ENCODE measurements at places on chromosomes 7 and 10.

- DNase-seq: peak; percentile 84
Measured at GRCh38 chr10:95236068-95236903, 42.2 kb downstream of the ACSM6 start.

- DNase-seq: no peak
Measured at GRCh38 chr10:110008518-110009339, 945 bp downstream of the ADD3 start.

- no peak for DNase-seq
Measured at GRCh38 chr7:151490456-151491105, 29.1 kb downstream of the RHEB start.

DNA sequence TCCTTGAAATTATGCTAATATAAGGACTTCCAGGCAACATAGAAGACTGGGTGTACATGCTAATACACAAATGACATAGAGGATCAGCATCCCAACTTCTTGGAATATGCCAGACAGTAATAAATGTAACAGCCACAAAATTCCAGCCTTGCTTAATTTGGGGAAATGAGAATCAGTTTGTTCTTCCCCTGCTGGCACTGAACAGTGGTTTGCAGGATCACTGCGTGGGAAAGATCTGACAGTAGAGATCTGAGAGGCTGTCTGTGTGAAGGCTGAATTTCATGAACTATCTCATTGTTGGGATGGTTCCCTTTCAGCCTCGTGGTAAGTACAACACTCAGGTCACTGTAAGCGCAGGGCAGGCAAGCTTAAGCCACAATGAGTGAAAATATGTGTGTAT, 1078.0 kb downstream of the LRMDA start:
- DNase-seq: no peak

DNA sequence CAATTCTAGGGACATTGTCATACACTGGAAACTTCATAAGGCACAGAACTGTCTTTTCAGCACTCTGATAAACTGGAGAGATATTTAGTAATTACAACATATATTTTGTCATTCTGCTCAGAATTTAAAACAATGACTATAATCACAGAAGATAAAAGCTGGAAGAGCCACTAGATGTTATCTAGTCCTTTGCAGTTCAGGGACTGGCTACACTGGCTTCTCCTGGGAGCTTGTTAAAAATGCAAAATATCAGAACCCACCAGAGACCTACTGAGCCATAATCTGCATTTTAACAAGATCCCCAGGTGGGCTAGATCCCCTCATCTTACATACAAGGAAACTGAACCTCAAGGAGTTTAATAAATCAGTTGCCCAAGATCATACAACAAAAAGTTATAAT, 32.3 kb downstream of the IDE start:
- DNase-seq: no peak

DNA sequence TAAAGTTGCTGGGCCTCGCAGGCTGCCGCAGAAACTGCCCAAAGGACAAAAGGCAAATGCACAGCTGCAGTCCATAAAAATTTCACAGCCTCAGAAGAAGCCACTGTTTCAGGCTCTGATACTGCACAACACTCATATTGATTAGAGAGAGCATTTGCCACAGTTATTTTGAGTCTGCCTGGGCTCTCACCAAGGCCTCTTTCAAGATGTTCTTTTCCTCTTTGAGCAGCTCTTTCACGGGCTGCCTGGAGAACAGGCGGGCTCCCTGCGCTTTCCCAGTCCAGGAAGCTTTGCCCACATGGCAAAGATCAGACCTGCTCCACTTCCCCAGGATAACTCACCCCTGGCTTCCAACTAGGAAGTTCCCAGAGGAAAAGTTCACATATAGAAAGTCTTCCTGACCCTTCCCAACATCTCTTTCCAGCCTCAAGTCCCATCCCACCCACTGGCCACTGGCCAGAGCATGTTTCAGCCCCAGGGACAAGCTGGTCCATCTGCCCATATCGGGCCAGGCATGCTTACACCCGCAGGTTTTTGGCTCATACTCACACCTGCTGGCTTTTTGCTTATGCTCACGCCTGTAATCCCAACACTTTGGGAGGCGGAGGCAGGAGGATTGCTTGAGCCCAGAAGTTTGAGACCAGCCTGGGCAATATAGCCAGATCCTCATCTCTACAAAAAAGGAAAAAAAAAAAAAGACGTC, 3.3 kb downstream of the SLIT1 start:
- no peak for DNase-seq

- DNase-seq: peak; percentile 81
Measured at GRCh38 chr10:86795353-86795752, 38.9 kb downstream of the BMPR1A start.

DNA sequence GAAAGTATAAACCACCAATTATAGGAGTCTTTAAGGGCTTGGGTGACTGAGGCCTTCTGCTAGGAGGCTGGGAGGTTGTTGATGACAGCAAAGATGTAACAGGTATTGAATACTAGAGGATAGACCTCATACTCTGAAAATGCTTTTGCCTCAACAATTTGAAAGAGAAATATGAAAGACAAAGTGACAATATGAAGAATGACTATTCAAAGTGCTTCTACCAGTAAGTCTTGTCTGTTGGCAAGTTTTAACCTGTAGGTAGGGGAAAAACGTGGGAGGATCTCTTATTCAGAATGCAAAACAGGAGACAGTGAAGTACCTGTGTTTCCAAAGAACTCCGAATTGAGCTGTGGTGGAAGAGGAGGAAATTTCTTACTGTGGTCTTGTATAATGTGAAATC, 38.2 kb downstream of the GBF1 start:
- no peak for DNase-seq

DNA sequence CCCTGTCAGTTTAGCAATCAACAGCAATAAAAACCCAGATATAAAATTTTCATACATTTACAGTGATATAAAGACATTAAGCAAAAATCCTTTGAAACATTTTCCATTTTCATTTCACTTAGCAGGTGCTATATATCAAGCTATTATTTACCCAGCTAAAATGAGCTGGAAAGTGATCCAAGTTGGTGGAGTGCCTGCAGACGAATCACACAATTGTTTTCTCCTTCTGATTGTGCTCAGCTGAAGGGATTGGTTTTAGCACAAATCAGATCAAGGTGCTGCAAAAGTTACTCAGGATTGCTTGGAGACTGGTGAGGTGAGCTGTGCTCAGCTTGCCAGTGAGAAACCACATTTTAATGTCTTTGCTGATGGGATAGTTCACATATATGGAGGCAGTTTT, 138.1 kb downstream of the LRMDA start:
- DNase-seq: no peak

DNA sequence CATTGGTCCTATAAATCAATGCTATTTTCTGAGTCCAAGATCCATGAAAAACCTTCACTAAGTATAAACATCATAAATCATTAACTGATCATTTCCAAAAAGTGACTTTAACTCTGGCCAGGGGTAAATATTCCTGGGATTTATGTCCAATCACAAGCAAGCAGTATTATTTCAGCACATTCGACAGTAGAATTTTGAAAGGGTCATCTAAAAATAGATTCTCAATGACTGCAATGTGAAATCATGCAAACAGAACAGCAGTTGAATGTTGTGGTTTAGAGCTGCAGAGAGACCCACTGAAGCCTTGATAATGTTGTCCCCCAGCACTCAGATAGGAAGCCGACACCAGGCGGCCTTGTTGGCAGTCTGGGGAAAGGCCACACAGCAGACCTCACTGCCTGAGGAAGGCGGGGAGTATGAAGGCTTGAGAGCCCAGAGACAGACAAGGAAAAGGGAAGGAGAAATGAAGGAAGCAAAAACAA, 38.1 kb downstream of the FAM107B start:
- no peak for DNase-seq

DNA sequence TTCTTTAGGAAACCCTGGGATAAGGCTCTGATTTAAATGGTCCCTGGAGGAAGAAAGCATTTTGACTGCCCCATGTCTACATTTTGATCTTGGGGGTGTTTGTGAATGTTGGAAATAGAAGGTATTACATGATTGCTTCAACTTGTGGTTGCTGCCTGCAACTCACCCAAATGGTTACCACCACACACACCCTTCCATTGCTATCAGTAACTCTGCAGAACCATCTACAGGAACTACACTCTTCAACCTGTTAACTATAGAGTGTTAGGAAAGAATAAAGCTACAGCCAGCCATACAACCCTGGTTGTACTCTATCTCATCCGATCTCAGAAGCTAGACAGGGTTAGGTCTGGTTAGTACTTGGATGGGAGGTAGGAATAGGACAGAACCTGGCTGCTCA, 71.2 kb downstream of the APBB1IP start:
- no peak for DNase-seq

DNA sequence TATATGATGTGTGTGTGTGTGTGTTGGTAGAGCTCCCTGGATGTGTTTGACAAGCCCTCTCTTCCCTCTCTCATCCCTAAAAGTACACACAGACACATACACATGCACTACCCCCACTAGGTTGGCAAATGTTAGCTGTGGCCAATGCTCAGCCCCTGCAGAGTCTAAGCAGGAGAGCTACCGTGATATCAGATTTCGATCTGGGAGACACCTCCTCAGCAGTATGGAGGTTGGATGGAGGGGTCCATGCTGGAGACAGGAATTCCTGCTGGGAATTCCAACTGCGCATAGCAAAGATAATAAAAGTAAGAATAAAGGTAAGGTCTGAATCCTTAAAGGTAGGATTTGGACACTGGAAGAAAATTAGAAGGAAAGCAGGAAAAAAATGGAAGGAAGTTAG, 85.7 kb downstream of the C10orf90 start:
- no peak for DNase-seq

GRCh38 chr7:14309432-14309831, 320.0 kb upstream of the ETV1 start:
- DNase-seq: no peak

DNA sequence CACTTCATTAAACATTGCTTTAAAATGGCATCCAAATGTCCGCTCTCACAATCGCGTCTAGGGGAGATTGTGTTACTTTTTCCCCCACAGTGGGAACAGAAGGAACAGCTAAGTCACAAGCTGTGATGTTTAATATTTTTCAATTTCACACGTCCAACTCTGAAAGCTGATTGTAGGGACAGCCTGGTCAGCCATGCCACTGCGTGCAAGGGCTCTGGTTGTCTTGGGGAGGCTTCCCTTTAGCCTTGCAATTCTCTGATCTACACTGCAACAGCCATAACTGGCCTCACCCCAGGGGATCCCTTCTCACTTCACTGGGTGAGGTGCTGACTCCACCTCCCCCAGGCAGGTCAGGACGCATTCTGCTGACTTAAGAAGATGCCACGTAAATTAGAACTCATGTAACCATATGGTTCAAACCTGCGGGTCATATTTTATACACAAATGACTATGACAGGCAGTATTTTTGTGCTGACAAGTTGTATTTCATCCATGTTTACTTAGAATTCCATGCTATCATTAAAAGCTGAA, 425.2 kb upstream of the NFE2L3 start:
- no peak for DNase-seq

DNA sequence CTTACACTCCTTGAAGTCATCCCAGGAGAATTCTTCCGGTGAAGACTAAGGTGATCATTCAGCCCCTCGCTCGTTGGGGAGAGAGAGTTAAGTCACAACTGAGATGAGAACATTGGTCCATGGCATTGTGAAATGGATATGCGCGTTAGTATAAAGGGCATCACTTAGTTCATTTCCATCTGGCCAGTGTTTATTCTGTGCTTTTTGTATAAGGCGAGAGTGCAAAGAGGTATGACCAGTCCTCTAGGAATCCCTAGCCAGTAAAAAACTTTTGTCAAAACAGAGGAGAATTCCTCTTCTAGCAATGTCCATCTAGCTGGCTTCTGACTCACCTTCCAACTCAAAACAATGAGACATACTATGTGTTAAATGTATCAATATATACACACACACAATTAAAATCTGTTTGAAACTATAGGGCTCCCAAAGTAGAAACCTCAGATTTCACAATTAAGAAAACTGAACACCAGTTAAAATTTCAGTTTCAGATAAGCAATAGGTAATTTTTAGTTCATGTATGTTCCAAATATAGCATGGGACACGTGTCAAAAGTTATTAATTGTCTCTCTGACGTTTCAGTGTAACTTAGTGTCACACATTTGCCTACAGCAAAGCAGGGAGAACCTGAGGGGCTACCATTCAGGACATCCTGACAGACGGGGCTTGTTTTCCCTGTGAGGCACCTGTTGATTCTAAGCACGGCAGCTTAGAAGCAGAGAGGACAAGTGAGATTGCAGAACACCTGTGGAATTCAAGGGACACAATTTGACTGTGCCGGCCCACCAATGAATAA, 158.9 kb downstream of the KLF6 start:
- DNase-seq: peak; percentile 97

DNA sequence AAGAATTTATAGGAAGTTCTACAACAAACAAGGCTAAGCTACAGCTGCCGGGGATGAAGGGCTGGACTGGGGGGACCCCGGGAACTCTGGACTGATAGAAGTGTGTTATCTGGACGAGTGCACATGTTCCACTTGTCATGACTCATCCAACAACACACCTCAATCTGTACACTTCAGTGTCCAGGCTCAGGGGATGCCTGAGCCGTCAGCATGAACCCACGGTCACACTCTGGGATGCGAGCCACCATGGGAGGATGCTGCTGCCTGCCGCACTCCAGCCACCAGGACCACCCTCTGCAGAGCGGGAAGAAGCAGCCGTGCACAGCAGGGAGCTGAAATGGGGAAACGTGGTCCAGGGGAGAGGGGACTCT, 67.5 kb downstream of the MAD1L1 start:
- no peak for DNase-seq

DNA sequence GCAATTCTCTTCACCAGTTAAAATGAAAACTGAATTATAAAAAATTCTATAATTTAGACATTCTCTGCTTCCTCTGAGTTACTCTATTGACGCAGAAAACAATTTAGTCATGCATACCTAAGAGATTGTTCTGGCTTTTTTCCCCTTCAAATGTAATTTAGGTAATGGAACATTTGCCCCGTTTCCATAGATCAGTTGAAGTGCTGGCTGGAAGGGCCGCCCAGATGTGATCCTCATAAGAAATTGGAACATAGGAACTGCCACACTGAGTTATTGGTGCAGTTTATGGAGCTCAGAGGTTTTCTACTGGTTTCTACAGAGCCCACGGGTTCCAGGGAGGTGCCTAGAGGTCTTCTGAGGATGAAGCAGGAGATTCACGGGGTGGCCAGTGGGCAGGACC, 581.7 kb downstream of the SDK1 start:
- DNase-seq: no peak

DNA sequence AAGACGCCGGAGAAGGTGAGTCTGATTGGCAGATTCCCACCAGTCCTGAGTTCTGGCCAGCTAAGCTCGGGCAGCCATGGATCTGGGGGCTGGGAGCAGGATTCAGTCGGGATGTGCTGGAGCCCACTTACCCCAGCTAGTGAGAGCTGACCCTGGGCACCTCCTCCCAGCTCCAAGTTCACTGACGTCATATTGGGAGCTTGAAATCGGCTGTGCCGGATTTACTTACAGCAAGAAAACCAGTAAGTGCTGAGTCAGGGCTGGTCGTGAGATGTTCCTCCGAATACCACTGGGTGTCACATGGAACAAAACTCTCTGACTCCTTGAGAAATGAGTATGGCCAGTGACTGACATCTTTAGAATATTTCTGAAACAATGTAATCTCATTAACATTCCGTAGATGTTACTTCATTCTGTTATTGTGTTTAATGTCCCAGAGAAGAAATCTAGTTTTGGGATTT, 621.2 kb downstream of the SDK1 start:
- peak; percentile 81 for DNase-seq

Data from HCEC 1CT (cell line).